ENCODE measurements at places on chromosomes 2 and 18.

DNA sequence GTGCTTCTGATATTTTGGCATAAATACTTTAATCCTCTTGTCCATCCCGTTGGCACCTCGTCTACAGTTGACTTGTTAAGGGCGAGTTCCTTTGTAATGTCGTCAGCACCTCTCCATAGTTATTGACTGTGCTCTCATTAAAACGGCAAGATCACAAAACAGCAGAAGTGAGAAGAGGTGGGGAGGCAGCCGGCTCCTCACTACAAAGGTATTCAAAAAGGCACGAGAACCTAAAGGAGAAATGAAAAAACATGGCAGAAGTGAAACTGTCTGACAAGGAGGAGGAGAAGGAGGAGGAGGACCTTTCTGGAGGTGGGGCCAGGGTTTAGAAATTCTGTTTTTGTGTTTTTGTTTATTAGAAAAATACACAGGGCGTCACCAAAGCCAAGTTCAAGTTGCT lies 235.6 kb downstream of the BCL11A start:
- DNase-seq: no peak

GRCh38 chr18:45569566-45570275 lies 45.6 kb upstream of the SLC14A2 start:
- DNase-seq: no peak

- no peak for DNase-seq
These were observed 240.6 kb upstream of the RAB12 start for GRCh38 chr18:8368512-8369217.

- no peak for DNase-seq
These were observed 12.5 kb downstream of the NPC1 start for GRCh38 chr18:23573626-23574431.

DNA sequence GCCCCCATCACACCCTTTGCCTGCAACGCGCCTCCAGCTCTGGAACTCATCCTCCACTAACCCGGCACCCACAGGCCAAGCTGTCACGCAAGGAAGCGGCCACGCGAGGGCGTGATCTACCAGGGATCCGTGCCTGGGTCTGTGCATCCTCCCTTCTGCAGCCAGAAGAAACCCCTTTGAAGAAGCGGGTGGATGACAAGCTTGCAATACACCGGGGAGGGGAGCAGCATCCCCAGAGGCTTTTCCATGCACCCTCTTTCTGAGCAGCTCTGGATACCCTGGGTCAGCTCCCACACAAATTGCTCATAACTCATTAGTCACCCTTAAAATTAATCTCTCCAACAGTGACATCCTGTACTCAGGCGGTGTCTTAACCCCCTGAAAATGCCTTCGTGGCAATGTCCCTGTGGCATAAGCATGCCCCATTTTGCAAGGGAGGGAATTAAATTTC lies 47.6 kb downstream of the PDCL3 start:
- peak; percentile 35 for DNase-seq

DNA sequence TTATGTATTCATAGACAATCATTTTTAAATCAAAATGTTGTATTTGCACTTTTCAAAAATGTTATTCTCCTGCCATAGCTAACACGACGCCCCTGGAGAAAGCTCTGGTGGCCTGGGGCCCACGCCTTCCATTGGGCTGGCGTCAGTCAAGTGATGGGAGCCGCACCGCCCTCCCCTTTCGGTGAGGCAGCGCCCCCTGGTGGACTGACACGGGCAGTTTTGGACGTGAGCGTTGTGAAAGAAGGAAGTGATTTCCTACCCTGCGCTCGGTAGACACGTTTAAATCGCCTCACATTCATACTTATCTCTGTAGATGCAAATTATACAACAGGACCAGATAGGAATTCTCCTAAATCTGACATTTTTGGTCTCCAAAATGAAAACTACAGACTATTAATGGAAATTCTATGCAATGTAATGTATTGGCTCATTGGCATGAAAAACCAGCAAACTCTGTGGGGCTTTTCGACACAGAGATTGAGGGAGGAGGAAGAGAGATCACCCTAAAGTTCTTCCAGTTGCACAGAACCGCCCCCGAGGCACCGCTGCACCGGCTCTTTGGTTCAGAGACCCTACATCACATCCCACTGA lies 326.2 kb upstream of the SOX11 start:
- DNase-seq: peak; percentile 6

DNA sequence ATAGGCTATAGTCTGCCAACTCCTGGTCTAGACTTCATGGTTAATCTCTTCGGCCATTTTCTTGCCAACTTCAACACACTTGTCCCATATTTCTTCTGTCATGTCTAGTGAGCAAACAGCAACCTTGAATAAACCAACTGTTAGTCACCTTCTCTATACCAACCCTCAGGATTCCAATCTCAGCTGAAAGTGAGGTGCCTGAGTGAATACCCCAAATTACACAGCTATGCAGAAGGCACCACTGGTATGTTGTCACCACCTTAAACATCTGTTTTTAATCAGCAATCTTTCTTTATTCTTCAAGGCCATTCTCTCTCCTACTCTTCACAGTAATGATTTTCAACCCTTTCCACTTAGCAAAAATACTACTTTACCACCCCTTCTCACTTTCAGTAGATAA lies 39.3 kb downstream of the THOC1 start:
- DNase-seq: no peak

DNA sequence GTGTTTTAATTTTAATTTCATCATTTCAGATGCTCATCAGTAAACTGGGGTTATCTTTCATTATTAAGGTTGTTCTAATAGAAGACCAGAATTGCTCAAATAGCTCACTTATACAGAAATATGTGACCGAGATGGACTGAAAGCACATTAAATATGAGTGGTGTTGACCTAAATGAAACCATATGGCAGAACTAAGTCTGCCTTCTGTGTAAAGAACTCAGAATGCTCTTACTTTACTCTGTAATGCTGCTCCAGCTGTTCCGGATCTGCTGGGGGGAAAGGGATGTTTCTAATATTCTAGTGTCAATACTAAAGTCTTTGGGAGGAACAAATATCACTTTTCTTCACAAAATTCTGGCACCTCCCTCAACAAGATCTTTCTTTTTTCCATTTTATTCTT lies 131.0 kb downstream of the DPP4 start:
- no peak for DNase-seq

GRCh38 chr2:109266496-109266895 lies 137.5 kb downstream of the SH3RF3 start:
- DNase-seq: no peak

DNA sequence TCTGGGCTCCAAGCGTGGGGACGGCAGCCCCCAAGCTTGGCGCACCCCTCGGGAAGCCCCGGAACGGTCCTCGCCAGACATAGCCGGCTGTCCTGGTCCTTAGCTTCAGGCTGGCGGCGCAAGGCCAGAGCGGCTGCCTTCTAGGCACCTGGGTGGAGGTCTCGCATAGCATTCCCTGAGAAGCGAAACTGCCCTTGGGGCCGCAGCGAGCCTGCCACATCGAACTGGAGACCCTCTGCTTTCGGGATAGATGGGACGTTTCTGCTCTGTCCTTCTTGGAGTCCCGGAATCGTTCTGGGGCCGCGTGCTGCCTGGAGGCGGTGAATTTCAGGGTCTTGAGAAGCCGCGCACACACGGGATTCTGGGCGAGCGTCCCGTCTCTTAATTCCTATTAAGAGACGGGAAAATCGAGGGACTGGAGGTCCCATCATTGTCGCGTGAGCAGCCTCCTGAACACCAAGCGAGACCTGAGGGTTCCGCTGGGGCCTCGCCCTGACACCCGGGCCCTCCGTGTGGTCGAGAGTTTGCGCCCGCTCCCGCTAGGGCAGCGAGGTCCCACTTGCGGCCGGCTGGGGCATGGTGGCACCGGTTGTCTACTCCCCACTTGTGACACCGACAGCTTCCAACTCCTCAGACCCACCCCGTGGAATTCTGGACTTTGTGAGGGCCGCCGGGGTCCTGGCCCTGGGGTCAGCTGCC lies 9.7 kb upstream of the EN1 start:
- DNase-seq: no peak

DNA sequence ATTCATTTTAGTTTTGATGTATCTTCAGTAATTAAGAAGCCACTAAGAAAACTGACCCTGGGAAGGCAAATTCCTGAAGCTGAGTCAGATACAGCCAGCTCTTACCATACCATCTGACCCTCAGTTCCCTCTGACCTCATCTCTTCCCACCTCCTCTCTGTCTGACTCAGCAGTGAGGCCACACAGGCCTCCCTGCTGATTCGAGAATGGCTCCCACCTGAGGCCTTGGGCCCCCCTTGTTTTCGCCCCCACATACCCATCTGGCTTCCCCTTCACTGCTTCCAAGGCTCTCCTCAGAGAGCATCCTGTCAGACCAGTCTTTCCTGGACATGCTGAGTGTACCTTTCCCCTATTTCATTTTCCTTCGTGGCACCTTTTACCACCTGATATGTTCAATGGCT lies 71.0 kb upstream of the CYP1B1 start:
- DNase-seq: no peak

GRCh38 chr2:67798541-67799160 lies 264.2 kb downstream of the C1D start:
- no peak for DNase-seq

DNA sequence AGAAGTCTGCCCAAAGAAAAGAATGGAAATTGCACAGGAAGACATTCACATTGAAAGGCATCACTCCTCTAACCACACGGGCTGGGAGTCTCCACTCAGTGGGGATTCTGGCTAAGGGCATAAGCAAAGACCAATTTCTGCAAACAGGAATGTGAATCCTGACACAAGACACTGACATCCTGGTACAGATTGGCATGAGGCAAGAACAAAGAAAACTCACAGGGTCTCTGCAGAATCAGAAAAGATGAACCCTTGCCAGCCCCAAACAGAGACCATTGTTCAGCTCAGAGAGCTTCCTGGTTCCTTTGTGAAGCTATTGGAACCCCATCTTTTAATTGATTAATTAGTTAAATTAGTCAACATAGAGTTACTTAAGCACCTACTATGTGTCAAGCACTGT lies 82.3 kb downstream of the UPP2 start:
- DNase-seq: no peak

DNA sequence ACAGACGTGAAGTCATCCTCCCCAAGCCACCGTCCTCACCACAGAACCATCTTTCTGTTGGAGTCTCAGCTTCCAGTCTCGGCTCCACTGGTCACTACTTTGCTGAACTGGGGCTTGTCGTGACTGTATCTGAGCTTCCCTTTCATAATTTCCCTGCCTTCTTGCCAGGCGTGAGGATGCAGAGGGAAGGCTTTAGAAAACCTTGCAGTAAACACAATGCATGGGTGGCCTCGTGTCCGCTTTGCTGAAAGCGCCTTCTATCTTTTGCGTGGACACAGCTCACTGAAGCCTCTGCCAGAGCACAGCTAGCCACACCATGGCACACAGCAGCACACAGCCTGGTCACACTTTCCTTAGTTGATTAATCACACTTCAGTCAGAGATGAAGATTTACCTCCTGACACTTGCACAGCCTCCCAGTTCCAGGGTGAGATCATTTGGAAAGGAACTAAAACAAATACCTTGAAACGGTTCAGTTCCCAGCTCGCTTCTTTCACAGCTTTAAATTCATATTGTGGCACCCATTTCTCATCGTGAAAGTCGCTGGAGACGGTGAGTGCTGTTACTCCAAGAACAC lies 2.8 kb upstream of the GPR45 start:
- no peak for DNase-seq

GRCh38 chr18:23971666-23972230 lies 42.8 kb upstream of the TTC39C start:
- no peak for DNase-seq

GRCh38 chr18:46891742-46892214 lies 25.5 kb downstream of the PIAS2 start:
- no peak for DNase-seq

GRCh38 chr18:5585653-5586052 lies 41.9 kb upstream of the EPB41L3 start:
- DNase-seq: no peak

DNA sequence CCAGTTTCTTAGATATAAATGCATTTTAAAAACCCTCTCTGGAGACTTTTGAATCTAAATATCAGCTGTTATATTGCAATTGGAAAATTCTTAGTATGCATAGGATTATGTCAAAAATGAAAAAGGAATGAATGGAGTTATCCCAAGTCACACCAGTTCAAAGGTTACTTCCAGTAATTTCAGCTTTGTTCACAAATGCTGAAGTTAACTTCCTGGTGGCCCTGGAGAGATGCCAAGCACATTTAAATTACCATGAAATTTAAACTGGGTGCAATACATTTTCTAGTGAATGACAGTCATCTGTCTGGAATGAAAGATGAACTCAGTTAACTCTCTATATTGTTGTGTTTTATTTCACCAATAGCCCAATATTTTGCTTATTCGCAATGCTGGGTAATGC lies 753.9 kb downstream of the SUCLG1 start:
- no peak for DNase-seq

DNA sequence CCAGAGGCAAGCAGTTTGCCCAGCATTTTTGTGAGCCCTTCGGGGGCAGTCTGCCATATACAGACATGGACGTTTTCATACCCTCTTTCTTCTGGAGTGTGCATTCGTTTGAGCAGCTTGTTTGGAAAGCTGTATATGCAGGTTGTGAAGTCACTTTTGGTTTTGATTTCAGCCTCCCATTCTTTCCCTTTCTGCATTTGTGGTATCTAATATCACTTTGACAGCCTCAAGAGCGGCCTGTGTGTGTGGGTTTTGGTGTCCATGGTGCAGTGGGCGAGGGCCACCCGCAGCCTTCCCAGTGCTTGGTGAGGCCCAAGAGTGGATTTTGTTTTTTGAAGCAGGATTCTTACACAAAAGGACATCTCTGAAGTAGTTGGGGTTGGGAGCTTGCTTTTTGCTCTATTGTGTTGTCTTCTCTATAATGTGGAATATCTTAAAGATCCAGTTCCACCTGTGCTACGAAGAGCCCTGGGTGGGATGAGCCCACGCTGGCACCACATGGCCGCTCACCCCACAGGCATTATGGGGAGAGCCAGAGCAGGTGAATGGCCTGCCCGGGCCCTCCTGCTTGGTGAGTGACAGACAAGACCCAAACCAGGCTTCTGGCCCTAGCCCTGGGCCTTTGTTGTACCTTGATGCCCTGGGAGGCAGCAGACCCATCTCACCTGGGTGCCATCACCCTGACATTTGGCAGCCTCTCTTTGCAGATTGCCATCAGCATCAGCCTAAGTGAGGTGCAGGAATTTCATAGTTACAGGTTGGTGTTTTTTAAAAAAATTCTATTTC lies 29.5 kb downstream of the INPP4A start:
- DNase-seq: no peak

GRCh38 chr2:193482557-193482956 lies 1287.8 kb upstream of the TMEFF2 start:
- no peak for DNase-seq

DNA sequence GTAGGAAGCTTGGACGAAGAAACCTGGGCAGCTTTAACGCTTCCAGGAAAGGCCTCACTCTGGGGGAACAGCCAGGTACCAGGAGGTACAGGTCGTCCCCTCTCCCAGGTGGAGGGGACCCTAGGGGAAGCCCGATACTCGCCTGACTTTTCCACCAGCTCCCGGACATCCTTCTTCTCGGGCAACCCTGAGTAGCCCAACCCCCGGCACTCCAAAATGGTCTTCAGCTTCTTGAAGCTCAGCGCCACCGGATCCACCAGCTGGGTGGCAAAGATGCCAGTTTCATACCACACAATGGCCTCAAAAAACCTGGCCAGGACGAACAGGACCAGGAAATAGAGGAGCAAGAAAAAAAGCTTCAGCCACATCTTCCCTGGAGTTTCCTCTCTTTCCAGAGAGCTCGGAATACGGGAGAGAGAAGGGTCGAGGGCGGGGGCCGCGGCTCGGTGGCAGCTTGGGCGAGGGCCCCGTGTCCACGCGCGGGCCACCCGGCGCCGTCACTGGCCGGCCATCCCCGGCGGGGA lies 1.1 kb downstream of the RNF103 start:
- peak; percentile 31 for DNase-seq

Measured in caudate nucleus (tissue), 63 donors.